Hematopoietic multipotent progenitor cell treated with erythropoietin and hydrocortisone succinate and interleukin-3 and kit ligand, for 15 days (in vitro differentiated cells): ENCODE measurements at places on chromosomes 13 and 19.
A peak's percentile ranks its signal among the peaks of the same experiment; 100 is the strongest.

DNA sequence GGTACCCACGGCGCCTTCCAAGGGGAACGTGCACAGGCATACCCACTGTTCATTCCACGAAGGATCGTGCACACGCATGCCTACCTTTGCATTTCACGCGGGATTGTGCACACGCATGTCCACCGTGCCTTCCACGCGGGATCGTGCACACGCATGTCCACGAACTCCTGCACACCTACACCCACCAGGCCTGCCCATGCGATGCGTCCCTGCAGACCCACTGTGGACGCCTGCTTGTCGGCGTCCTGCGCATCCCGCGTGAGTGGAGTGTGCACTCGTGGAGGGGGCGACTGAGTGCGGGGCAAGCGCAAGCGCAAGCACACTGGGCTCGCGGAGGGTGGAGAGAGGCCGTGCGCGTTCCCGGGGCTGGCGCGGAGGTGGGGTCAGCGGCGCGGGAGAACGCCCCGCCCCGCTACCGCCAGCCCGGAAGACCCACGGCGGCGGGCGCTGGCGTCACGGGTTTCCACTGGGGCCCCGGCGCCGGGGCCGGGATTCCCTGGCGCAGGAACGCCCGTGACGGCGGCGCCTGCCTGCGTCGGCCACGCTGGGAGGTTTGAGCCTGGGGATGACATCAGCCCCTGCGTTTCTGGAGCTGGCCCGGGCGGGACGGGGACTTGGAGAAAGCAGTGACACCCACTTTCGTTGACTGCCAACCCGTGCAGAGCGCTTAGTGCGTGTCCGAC lies 18.7 kb downstream of the GADD45B start:
- DNase-seq, result no peak

DNA sequence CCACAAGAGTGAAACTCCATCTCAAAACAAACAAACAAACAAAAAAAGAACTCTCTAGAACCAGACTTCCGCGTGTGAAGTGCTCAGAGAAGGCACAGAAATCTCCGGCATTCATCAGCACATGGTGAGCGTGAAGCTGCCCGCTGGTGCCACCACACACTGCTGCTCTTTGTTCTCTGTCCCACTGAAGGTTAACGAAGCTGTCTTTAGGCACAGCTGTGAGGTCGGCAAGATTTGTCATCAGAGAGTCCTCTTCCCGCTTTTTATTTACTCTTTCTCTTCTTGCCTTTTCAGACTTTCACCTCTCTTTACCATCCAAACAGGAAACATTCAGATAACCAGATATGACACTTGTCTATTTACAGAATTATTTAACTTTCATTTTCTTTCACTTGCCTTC lies 115.2 kb upstream of the ARGLU1 start:
- no peak for DNase-seq

GRCh38 chr13:23644527-23645138 lies 74.4 kb downstream of the TNFRSF19 start:
- DNase-seq, result no peak

- DNase-seq, result no peak
Observed at GRCh38 chr13:50742353-50742752, 101.1 kb downstream of the DLEU7 start.

- DNase-seq, result no peak
Observed at GRCh38 chr19:43362179-43362578, 8.7 kb downstream of the CD177 start.

DNA sequence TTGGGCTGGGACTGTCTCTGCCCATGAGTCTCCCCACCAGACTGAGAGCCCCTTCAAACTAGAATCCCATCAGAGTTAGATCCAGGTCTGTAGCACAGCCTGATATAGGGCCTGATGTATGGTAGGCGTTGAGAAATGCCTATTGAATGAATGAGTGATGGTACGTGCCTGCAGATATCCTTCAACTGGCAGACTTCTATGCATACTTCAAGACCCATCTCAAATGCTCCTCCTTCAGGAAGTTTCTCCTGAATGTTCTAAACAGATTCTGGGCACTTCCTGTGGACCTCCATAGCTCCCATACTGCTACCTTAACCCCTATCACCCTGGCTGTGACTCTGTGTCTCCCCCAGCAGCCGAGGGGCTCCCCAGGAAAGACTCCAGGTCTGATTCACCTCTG lies 48.2 kb downstream of the KCNC3 start:
- DNase-seq, result no peak

DNA sequence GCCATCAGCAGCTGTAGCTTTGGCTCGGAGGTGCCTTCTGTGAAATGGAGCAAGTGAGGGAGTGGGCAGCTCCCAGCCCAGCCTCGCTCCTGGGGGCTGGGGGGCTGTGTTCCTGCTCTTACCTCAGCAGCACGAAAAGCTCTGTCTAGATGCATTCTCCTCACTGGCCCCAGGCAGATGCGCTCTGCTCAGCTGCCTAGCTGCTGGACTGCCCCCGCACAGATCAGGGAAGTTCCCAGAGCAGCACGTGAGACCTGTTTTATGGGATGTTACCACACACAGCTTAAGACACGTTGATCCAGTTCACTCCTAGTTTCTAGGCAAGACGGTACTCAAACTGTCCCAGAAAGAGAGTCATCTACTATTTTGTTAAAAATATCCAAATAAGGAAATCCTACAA lies 13.6 kb downstream of the LCP1 start:
- no peak for DNase-seq

- DNase-seq, result no peak
Observed at GRCh38 chr19:3404324-3405260, 38.2 kb downstream of the NFIC start.

GRCh38 chr19:3151563-3152418 lies 16.0 kb downstream of the GNA15 start:
- DNase-seq, result no peak

- DNase-seq, result no peak
Observed at GRCh38 chr13:108629181-108629752, at the start of gene MYO16. MYO16 (plus strand) TSS chr13:108629611; CDS start chr13:108629845, 234 bp downstream.

DNA sequence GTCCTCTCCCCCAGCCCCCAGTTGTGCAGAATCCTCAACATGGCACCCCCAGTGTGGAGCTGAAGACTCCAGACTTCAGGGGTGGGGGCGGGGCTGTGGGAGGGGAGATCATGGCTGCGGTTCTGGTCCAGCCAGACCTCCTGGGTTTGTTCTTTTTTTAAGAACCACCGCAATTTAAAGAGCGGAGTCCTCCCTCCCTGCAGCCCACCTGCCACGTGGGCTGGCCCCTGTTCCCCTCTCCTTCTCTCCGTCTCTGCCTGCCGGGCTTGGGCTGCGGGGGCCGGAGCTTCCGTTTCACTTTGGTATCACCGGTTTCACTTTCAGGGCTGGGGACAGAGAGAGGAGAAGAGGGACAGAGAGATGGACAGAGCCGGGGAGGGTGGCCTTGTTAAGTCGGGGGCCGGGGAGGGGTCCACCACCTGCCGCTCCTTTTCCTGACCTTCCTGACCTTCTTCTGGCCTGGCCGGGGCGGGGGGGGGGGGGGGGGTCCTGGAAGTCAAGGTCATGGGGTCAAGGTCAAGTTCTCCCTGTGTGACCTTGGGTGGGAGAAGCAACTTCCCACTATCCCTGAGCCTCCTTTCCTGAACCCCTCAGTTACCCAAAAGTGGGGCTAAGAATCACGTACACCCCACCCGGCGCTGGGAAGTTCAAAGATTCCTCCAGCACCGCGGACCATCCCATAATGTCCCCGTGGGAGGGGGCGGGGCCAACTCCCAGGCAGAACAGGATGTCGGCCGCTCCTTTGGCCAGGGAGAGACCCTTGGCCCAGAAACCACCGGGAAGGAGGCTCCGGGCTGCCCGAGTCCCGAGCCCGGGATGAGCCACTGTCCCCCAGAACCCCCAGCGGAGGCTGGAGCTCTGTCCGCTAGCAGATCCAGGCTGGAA lies 11.3 kb upstream of the ZBTB7A start:
- peak; percentile 42 for DNase-seq

GRCh38 chr13:114124431-114124830 lies 8.0 kb downstream of the RASA3 start:
- no peak for DNase-seq

GRCh38 chr13:29452773-29453616 lies 142.5 kb downstream of the SLC7A1 start:
- DNase-seq, result no peak

DNA sequence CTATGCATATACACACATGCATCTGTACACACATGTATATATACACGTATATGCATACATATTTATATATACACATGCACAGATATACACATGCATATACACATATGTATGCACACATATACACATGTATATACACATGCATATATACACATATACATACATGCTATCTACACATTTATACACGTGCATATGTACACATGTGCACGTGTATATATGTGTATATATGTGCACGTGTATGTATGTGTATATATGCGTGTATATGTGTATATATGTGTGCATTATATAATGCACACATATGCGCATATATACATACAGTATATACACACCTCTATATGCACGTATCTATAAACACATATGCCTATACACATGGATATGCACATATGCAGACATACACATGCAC lies 17.8 kb downstream of the ARHGEF7 start:
- no peak for DNase-seq

DNA sequence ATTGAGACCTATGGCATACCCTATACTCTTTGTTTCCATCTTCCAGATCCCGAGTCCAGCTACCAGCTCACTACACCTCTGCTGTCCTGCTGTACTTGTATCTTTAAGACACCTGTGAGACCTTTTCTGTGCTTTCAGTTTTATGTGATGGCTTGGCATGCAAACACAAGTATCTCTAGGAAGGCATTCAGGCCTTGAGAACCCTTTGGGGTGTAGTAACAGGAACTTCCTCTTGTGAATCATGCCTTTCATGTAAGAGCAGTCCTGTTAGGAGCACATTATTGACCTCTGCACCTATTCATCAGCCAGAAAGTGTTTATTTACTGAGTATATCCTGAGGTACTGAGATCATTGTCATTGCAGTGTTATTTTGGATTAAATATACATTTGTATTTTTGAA lies 87.0 kb upstream of the HTR2A start:
- DNase-seq, result no peak

GRCh38 chr19:37470216-37470615 lies 1.1 kb downstream of the ZNF570 start:
- no peak for DNase-seq

DNA sequence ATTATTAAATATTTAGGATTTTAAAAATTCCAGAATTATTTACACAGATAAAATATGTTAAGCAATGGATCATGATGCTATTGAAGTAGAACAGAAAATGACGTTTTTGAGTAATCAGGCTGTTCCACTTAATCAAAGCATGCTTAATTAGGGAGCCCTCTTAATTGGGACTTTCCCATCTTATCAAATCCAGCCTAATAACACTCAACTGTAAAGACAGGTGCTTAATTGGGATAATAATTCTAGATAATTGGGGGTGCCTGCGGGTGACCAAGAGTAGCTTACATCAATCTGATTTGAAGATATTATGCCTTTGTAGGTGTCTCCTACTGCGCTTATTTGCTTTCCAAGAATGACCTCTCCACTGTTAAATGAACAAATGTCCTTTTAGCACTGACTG lies 742.2 kb upstream of the SLITRK6 start:
- DNase-seq, result no peak

GRCh38 chr13:30720172-30720869 lies 15.0 kb upstream of the ALOX5AP start:
- no peak for DNase-seq

GRCh38 chr13:73492811-73493210 lies 434.0 kb downstream of the KLF5 start:
- no peak for DNase-seq

GRCh38 chr19:44657211-44657921 lies 13.7 kb downstream of the PVR start:
- peak; percentile 57 for DNase-seq

- no peak for DNase-seq
Observed at GRCh38 chr13:47502166-47502565, 498.9 kb downstream of the SUCLA2 start.

DNA sequence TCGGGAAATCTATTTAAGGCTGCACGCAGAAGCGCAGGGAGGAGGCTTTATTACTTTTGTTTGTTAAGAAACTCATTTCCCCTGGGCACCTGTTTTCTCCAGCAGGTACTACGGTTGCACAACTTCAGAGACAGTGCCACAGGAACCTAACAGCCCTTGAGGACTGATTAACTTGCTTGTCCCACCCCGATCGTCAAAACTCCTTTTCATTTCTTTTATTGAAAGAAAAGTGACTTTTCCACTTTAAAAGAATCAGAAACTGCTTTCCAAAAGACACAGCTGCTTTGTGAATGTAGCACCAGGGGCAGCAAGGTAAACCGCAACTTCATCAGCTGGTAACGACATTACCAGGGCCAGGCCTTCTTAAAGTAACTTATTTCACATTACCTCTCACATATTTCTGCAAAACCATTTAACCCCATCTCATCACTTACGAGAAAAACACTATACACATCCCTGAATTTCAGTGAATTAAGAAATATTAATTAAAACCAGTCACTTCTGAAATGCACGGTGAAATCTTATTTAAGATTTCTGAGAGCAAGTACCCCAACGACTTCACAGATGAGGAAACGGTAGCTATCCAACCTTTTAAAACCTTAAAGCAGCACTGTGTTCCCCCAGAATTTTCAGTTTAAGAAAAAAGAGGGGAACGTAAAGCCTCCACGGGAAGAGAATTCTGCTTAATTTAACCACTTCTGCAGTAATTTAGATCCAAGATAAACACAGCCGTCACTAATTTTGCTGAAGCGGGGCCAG lies 1.4 kb downstream of the ANKRD10 start:
- DNase-seq, result peak; percentile 18

DNA sequence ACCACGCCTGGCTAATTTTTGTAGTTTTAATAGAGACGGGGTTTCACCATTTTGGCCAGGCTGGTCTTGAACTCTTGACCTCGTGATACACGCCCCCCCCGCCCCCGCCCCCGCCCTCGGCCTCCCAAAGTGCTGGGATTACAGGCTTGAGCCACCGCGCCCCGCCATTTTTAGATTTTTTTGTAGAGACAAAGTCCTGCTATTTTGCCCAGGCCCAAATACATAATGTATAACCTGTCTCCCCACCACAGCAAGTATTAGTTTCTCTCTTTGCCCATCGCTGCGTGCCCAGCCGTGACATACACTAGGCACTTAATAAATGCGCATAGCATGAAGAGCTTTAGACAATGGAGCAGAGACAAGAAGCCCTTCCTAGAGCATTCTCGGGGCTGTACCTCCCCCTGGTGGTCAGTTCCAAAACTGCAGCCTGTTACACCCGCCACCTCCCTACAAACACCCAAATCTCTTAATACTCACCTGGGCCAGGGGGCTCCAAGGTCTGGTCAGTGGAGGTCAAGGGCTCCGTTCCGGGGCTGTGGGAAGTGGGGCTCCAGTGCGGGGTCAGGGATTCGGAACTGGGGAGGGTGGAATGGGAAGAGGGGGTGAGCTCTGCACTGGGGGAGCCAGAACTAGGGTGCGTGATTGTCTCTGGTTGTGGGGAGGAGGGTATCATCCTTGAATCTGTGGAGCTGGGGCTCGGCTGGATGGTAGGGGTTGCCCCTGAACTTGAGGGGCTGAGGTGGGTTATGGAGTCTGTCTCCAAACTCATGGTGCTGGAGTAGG lies 22.5 kb downstream of the IQCN start:
- DNase-seq, result peak; percentile 80

- DNase-seq, result no peak
Observed at GRCh38 chr13:111460548-111461444, 140.4 kb downstream of the TEX29 start.

GRCh38 chr19:850221-850978 lies 1.7 kb upstream of the ELANE start:
- no peak for DNase-seq
